ENCODE measurements at places on chromosomes 12 and 14. TPM values are rescaled to one million over a fixed set of nuclear protein-coding genes. Genes with fewer than 3 reads are reported as not detected.
A peak's percentile ranks its signal among the peaks of the same experiment; 100 is the strongest.

- DNase-seq = no peak
- no peak overlapping the region for H3K27ac ChIP-seq
- no peaks in the 10 kb centered on the region for H3K4me1 ChIP-seq
Measured at GRCh38 chr14:93564918-93565317, 134.2 kb downstream of the UNC79 start.

DNA sequence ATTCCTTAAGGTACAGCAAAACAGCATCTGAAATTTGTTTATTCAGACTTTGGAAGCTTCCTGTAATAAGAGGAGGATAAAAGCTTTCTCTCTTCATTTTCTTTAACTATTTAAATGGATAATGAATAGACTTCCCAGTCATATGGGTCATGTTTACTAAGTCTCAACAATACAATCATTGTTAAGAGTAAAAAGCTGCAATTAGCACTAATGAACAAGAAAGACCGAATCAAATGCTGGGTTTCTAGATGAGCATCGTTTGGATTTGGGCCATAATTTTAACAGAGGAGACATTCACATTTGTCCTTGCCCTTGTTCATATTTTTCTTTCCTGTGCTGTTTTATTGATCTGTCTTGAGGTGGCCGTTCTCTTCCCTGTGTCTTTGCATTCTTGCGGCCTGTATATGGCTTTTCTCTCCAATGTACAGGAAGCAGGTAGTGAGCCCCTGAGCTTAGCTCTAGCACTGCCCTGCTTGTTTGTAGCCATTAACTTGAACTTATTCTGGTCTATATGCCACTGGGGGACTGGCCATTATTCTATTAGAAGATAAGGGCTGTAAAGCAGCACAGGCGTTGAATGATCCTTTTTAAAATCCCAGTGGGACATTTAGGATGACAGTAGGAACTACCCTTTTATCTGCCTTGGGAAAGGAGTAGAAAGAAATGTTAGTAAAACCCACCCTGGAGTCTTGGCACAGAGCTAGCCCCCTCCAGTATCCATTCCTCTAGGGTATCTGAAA lies 34.6 kb downstream of the ABHD12B start:
- no peak for DNase-seq
- H3K36me3 ChIP-seq = no peaks in the 10 kb centered on the region
- no peak overlapping the region for H3K27ac ChIP-seq
- no peaks in the 10 kb centered on the region for H3K27me3 ChIP-seq
- no peak overlapping the region for H3K4me3 ChIP-seq

- DNase-seq = no peak
- H3K36me3 ChIP-seq = no peaks in the 10 kb centered on the region
- peaks cover 5% of the 10 kb centered on the region for H3K27me3 ChIP-seq
- no peak overlapping the region for H3K27ac ChIP-seq
- H3K4me3 ChIP-seq = no peak overlapping the region
Measured at GRCh38 chr12:132324841-132325732, 4.3 kb downstream of the GALNT9 start.

DNA sequence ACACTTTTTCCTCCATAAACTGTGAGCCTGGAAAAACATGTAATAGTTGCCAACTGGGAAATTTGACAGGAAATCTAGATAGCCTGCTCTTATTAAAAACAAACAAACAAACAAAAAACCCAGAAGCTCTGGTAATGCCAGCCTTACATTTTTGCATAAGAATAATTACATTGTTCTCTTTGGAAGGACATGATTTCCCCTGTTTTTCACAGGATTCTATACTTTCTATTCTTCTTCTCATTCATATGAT lies 137.9 kb downstream of the AEBP2 start:
- H3K4me1 ChIP-seq = peaks cover 2% of the 10 kb centered on the region
- peaks cover 2% of the 10 kb centered on the region for H3K27me3 ChIP-seq
- no peak for DNase-seq
- H3K36me3 ChIP-seq = peaks cover 16% of the 10 kb centered on the region

GRCh38 chr14:22497671-22498093 lies 91.3 kb downstream of the DAD1 start:
- H3K27me3 ChIP-seq = no peaks in the 10 kb centered on the region
- peaks cover 15% of the 10 kb centered on the region for H3K36me3 ChIP-seq
- peak overlapping the region; percentile 93 for H3K27ac ChIP-seq
- DNase-seq = no peak
- peaks cover 82% of the 10 kb centered on the region for H3K4me1 ChIP-seq

DNA sequence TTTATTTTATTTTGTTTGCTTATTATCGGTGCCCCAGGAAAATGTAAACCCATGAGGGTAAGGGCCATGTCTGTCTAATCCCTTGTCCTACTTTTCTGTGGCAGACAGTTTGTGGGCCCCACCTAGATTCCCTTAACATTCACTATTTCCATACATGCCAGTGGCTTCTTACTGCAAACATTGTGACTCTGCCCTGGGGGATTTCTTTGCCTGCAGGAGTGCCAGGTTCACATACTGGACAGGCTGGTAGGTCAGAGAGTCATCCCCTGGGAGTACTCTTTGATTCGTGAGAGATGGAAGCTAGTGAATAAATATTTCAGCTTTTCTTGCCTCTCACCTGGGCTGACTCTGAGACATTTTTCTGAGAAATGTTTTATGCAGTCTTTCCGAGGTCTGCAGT lies 122.8 kb upstream of the TBX5 start:
- no peaks in the 10 kb centered on the region for H3K36me3 ChIP-seq
- peaks cover 6% of the 10 kb centered on the region for H3K27me3 ChIP-seq
- H3K4me1 ChIP-seq = no peaks in the 10 kb centered on the region
- DNase-seq = no peak

The SLC7A8 gene
- not detected for polyA plus RNA-seq

The TSHR gene
- polyA plus RNA-seq = not detected

GRCh38 chr14:30921305-30921704 lies 46.9 kb downstream of the COCH start:
- H3K36me3 ChIP-seq = no peaks in the 10 kb centered on the region
- no peak for DNase-seq
- no peaks in the 10 kb centered on the region for H3K27me3 ChIP-seq
- no peak overlapping the region for H3K4me3 ChIP-seq
- no peak overlapping the region for H3K27ac ChIP-seq
- peaks cover 2% of the 10 kb centered on the region for H3K4me1 ChIP-seq

DNA sequence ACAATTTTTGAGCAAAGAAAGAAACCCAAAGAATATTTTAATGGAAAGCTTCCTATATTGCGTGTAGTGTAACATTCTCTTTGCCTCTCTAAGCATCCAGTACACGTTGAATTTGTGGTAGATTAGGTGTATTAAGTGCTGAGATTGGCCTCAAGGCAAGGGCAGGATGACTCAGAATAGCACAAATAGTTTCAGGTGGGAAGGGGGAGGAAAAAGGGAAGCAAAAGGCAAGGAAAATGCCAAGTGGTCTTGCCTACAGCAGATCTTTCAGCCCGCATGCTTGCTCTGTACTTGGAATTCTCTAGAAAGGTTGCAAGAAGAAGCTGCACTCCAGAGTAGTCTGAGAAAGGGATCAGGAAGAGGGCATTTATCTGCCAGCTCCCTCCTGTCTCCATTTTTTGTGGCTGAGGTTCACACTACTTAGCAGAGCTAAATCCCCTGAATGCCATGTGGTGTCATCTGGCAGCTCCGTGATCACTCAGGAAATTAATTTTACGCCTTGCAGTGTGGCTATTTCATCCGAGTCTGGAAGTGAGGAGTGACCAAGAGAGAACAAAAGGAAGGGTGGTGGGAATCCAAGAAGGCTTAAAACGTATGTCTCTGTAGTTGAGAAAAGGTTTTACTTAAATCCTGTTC lies 28.5 kb downstream of the CDKN1B start:
- H3K4me1 ChIP-seq = peaks cover 17% of the 10 kb centered on the region
- H3K27me3 ChIP-seq = peaks cover 2% of the 10 kb centered on the region
- no peak for DNase-seq
- H3K4me3 ChIP-seq = no peak overlapping the region
- peaks cover 6% of the 10 kb centered on the region for H3K36me3 ChIP-seq

The LARP4 gene
- polyA plus RNA-seq = 11.2 TPM

The TAPBPL gene
- polyA plus RNA-seq = 259 TPM

DNA sequence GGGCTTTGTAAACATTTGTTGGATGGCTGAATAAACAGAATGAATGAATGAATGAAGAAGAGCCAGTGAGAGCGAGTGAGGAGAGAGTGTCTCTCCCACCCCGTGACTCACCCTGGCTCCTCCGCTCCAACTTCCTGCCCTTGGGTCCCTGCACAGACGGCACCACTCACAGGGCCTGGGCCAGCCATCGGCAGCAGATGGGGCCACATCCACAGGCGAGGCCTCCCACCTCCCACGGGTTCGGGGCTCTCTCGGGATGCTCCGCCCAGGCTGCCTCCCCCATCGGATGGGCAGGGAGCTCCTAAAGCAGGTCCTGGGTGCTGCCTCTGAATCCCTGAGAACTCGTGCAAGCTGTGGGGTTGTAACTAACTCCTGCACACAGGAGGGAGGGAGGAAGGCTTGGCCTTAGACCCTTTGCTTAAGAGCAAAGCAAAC lies 41.3 kb downstream of the CCNK start:
- no peak overlapping the region for H3K4me3 ChIP-seq
- H3K4me1 ChIP-seq = no peaks in the 10 kb centered on the region

The DIO3 gene
- polyA plus RNA-seq = not detected

GRCh38 chr12:51819736-51820525 lies 28.6 kb downstream of the FIGNL2 start:
- H3K4me1 ChIP-seq = peaks cover 23% of the 10 kb centered on the region
- no peaks in the 10 kb centered on the region for H3K27me3 ChIP-seq
- H3K4me3 ChIP-seq = peak overlapping the region; percentile 71
- H3K27ac ChIP-seq = peak overlapping the region; percentile 74
- no peaks in the 10 kb centered on the region for H3K36me3 ChIP-seq

DNA sequence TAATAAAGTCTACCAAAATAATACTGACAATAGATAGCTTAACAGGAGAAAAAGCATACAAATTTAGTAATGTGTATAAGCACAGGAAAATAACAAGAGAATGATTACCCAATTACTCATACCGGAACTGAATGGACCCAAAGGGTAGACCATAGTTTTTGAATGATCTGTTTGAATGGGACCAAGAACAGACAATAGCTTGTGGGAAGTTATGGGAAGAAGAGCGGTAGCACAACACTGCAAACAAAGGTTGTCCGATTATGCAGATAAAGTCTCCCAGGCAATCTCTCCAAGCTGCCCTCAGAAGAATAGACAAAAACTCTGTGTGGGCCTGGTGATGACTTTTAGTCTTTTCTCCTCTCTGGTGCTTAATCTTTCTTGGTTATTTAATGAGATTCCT lies 96.6 kb upstream of the NEDD1 start:
- no peak overlapping the region for H3K4me3 ChIP-seq
- DNase-seq = no peak
- no peaks in the 10 kb centered on the region for H3K4me1 ChIP-seq

DNA sequence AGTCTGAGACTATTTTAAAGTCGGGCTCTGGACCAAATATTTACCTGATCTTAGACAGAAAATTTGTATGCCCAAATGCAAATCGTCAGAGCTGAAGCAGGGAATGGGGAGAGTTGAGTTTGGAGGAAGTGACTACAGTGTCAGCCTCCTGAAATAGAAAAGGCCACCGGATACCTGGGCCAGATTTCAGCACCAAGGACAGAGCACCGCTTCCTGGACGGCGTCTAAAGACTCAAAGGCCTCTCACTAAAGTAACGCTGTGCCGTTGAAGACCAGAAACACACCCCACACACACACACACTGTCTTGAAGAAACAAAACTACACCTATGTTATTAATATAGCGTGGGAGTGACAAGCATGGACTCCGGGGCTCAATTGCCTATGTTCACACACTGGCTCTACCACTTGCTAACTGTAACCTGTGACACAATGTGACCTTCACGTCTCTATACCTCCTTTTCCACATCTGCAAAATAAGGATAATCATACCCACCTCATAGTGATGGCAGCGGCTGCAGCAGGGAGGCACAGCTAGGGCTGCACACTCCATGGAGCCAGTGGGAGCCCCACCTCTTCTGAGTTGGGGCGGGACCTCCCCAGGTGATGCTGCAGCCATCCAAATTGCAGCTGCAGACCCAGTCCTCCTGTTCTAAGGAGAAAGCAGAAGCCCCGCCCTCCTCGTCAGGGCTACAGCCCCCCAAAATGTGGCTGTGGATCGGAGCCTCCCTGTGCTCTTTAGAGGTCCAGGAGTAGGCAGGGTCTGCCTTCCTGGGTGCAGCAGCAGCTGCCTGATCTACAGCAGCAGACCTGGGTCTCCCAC lies 35.6 kb downstream of the KRT76 start:
- peak; percentile 46 for DNase-seq
- H3K4me3 ChIP-seq = no peak overlapping the region
- no peaks in the 10 kb centered on the region for H3K36me3 ChIP-seq
- peaks cover 4% of the 10 kb centered on the region for H3K27me3 ChIP-seq
- H3K4me1 ChIP-seq = no peaks in the 10 kb centered on the region

The ZC2HC1C gene
- not detected for polyA plus RNA-seq

DNA sequence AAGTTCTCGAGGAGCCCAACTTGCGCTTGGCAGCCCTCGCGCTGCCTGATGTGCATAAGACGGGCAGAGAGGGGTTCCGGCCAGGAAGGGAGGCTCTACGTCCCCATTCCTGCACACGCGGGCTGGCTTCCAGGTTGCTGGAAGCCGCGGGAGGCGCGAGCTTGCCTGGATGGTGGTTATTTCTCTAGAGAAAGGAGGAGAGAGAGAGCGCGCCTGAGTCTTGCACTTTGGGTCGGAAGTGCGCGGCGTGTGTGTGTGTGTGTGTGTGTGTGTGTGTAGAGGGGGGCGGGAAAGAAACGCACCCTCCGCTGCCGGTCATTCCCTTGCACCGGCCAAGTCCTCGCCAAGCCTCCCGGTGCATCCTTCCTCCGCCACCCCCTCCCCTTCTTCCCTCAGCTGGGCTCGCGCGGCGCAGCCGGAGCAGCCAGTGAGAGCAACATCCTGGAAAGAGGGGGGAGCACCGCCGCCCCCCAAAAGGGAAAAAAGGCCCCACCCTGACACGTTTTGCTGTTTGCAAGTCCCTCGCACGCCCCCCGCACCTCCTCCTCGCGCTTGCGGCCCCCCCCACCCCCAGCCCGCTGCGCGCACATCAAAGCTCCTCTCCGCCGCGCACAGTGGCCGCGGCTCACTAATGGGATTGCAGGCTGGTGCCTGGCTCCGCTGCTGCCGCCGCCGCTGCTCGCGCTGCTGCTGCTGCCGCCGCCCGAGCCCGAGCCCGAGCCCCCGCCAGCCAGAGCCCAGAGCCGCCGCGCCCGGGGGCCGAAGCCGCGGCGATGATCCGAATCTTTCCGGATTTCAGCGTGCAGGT lies 4.4 kb upstream of the NPAS3 start:
- no peak for DNase-seq
- peaks cover 17% of the 10 kb centered on the region for H3K4me1 ChIP-seq
- no peak overlapping the region for H3K4me3 ChIP-seq

The COPS7A gene
- 45.6 TPM for polyA plus RNA-seq

The LRP6 gene
- not detected for polyA plus RNA-seq

The L3HYPDH gene
- polyA plus RNA-seq = 5.1 TPM

DNA sequence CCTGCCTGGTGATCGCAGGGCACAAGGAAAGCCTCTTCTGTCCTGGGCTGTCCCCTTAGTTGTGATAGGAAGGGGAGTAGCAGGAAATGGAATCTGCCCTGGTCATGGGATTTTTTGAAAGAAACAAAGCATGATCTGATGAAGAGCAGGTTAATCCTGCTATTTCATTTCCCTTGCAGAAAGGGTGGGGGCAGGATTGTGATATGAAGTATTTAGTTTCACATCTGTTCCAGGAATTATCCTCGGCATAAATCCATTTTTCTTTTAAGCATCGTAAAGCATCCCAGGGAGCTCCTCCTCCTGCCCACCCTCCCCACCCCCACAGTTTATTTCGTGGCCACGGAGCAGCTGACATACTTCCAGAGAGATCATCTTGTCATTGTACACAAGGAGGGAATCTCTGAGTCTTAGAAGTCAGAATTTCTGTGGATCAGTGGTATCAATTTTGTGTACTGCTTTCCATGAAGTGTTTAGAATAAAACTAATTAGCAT lies 53.1 kb downstream of the TGFB3 start:
- H3K36me3 ChIP-seq = no peaks in the 10 kb centered on the region
- no peaks in the 10 kb centered on the region for H3K27me3 ChIP-seq
- H3K27ac ChIP-seq = no peak overlapping the region
- DNase-seq = no peak
